GDM1 (cell line): ENCODE measurements at places on chromosomes 7 and 10.

- DNase-seq, result no peak
Measured at GRCh38 chr7:110043519-110043918, 1047.4 kb upstream of the LRRN3 start.

DNA sequence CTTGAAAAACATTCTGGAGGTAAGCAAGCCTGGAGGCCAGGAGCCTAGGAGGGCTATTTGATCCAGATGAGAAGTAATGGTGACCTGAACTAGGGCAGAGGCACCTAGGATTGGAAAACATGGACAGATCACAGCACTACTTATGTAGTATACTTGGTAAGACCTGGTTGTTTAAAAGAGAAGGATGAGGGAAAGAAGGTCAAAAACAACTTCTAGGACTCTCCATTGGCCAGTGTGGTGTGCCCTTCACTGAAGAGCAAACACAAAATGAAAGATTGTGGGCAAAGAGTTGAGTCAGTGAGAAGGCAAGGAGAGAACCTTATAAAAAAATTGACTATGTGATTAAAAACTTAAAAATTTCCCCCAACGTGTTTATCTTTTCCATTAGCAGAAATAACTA, 14.3 kb downstream of the ANKRD1 start:
- DNase-seq, result no peak

GRCh38 chr7:134696261-134696660, 49.6 kb downstream of the BPGM start:
- no peak for DNase-seq

DNA sequence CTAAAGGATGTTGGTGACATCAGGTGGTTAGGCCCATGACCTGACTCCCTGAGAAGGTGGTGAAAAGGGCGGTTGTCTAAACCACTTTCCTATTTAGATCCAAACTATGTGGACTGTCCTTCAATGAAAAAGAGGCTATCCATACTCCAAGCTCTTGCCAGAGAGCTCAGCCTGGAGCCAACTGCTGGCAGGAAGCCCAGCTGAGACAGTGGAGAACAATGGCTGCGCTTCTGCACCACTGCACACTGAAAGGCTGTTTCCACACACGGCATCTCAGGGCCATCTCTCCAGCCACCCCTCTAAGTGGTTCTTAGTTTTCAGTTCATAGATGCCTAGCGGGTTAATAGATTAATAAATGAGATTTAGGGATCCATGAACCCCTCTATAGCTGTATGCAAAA, 488.8 kb upstream of the ZMIZ1 start:
- no peak for DNase-seq

GRCh38 chr7:119994928-119995327, 278.0 kb upstream of the KCND2 start:
- no peak for DNase-seq

GRCh38 chr7:115851291-115851690, 179.3 kb downstream of the TFEC start:
- DNase-seq, result no peak

GRCh38 chr10:125606414-125607010, 76.5 kb downstream of the TEX36 start:
- DNase-seq, result no peak

GRCh38 chr7:102396710-102397019, 502 bp downstream of the PRKRIP1 start:
- no peak for DNase-seq

DNA sequence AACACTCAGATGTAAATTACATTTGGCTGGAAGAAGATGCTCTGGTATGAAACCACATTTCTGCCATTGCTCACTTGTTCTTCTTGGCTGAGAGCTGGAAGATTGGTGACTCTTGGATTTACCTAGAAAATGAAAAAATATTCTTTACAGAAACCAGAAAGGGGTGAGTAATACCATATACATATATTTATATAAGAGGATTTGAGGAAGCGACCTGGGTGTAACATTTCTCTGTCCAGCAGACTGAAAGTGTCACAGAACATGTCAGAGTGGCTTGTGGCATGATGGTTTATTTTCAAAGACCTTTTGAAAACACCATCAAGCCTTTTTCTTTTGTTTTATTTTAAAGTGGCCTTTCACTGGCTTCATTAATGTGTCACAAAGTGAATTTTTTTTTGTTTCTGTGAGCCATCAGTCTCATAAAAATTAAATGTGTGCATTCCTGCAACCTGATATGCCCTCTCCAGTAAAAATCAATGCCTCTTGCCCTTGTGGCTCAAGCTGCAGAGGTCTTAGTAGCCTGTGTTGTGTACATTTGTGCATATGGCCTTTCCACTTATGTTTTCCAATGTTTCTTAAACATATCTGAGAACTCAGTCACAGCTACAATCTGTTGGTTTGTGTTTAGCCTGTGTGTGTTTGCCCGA, 23.5 kb downstream of the CREB5 start:
- no peak for DNase-seq

GRCh38 chr7:41837916-41838315, 135.0 kb upstream of the INHBA start:
- DNase-seq, result no peak

DNA sequence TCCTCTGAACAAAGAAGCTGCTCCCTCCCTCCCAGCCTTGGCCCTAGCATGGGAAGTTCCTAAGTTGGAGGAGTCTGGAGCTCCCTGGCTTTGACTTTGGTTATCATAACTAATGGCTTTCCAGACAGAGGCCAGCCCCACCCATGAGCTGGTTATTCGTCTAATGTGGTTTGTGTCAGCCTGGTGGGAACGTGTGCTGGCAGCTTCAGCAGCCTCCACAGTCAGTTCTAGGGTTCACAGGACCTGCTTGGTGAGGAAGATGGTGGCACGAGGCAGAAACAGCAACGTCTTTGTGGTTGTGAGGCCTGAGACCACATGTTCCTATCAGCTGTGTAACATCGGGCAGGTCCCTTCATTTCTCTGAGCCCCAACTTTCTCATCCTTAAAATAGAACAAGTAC, 103.1 kb downstream of the PAXIP1 start:
- no peak for DNase-seq

- no peak for DNase-seq
Measured at GRCh38 chr7:13848681-13849131, 140.8 kb downstream of the ETV1 start.

DNA sequence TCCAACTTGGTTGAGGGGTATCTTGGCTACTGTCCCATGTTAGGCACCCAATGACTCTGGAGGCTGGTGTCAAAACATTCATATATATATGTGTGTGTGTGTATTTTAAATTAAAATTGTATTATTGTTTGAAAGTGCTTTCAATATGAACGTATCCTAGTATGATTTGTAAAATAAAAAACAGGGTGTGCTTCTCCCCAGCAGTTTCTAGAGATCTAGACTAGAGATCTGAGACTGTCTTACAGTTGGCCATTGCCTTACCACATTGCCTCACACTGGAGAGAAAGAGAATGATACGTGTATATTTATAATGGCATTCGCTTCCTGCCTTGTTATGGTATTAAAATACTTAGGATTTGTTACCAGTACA, 1.2 kb downstream of the BAG3 start:
- DNase-seq, result no peak

DNA sequence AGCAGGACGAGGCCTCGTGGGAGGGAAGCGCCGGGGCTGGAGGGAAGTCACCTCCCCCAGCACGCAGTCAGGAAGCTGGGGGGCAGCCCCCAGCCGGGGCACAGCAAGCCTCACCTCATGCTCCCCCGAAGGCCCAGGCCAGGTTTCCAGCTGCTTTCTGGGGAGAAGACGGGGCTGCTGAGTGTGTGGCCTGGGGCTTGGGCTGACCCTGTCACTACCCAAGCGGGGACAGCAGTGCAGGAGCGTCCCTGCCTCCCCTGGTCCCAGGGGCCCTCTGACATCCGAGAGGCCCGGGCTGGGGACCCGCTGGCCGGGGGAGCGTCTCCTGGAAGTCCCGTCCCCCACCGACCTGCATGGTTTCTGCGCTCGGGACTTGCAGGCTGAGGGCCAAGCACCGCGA, 19.7 kb upstream of the NKX6-2 start:
- DNase-seq, result no peak

GRCh38 chr7:86785641-86786040, 141.9 kb downstream of the GRM3 start:
- no peak for DNase-seq

- DNase-seq, result no peak
Measured at GRCh38 chr10:66151346-66151745, 774.5 kb upstream of the LRRTM3 start.

GRCh38 chr10:12235116-12235694, 39.2 kb downstream of the CDC123 start:
- no peak for DNase-seq

GRCh38 chr7:1060315-1061072, 16.1 kb downstream of the GPR146 start:
- no peak for DNase-seq

GRCh38 chr7:155774947-155775346, 37.3 kb downstream of the SHH start:
- DNase-seq, result no peak

DNA sequence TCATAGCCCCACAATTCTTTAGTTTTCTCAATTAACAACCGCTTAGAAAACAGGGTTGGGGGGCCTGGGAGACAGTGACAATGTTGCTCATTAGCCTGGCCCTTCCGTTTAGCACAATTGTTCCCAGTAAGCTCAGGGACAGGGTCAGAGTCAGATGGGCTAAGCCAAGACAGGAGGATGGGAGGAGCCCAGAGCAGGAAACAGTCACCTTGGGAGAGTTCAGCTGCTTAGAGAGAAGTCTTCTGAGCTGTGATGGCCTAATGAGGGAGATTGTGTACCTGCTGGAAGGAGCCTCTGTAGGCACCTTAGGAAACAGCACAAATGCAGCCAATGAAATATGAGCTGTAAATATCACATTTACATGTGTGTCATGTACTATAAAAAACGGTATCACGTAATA, 35.9 kb downstream of the SVOPL start:
- DNase-seq, result no peak

DNA sequence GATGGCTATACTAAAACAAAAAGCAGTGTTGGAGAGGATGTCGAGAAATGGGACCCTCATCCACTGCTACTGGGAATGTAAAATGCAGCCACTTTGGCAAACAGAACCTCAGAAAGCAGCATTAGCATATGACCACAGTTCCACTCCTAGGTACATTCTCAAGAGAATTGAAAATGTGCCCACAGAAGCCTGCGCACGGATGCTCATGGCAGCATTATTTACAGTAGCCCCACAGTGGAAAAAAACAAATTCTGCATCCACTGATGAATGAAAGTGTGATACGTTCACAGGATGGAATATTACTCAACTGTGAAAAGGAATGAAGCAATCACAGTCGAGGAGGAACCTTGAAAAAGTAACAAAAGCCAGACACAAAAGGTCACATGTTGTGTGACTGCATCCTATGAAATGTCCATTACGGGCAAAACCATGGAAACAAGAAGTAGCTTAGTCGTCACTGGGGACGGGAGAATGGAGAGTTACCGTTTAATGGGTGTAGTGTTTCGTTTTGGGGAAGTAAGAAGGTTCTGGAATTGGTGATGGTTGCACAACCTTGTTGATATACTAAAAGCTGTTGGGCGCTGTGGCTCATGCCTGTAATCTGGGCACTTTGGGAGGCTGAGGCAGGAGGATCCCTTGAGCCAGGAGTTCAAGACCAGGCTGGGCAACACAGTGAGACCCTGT, 2.5 kb upstream of the UPK3B start:
- DNase-seq, result no peak

- DNase-seq, result no peak
Measured at GRCh38 chr10:33571616-33572015, 237.1 kb upstream of the NRP1 start.

GRCh38 chr7:101576998-101577397, 52.1 kb downstream of the MYL10 start:
- no peak for DNase-seq

DNA sequence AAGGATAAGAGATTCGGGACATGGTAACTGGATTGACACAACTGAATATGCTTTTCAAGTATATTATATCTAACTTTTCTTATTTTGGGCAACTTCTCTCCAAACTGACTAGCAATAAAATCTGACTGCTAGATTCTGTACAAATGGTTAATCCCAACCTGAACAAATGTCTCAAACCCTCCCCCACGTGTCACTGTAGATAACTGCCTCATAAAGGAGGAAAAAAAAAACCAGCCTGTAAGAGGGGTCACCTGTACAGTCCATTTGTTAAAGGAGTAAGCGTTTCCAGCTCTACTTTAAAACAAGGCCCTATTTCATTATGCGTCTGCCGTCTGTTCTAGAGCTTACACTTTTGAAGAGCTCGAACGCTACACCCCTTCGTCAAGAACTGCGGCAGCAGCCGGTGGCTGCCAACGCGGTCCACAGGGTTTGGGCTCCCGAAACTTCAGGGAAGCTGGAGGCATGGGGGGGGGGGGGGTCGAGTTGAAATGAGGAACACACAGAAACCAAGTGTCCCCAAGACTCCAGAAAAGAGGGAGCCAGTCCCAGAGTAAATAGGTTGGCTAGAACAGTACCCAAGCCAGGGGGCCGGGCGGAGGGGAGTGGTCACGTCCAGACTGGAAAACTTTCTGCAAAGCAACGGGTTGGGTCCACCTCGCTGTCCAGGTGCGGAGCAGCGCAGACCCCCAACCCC, 492 bp downstream of the COG5 start:
- no peak for DNase-seq

- DNase-seq, result no peak
Measured at GRCh38 chr10:94103801-94104221, 110.1 kb downstream of the PLCE1 start.

DNA sequence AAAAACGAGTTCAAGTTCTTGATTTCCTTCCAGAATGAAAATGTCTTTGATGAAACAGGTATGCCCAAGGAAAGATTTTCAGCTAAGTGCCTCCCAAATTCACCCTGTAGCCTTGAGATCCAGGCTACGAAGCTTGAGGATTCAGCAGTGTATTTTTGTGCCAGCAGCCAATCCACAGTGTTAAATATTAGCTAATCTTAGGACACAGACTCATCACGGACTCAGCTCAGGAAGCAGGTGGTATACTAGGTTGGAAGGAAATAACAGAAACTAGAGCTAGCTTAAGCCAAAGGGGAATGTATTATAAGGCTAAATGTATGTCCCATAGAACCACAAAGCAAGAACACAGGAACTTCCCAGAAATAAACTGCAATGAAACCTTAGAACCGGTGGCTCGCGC, 151.0 kb upstream of the PRSS1 start:
- peak; percentile 57 for DNase-seq

- no peak for DNase-seq
Measured at GRCh38 chr7:140541513-140542227, 62.4 kb upstream of the MKRN1 start.

GRCh38 chr7:782718-783449, 49.4 kb upstream of the SUN1 start:
- no peak for DNase-seq

- DNase-seq, result no peak
Measured at GRCh38 chr7:142809671-142810070, 38.9 kb downstream of the PRSS2 start.

DNA sequence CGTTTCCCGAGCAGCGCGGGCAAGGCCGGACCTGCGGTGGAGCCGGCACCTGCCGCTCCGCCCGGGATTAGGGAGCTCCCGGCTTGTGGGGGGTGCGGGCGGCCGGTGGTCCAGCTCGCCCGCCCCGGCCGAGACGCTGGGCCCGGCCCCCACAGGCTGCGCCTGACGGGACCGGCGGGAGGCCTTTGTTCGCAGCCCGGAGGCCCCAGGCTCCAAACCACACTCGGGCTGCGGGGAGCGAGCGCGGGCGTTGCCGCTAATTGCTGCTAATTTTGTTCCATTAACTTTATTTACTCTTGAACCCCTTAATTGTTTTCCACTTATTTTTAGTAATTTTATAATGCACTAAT, 9.6 kb downstream of the UNCX start:
- DNase-seq, result no peak
